ENCODE measurements at places on chromosomes 4 and X.
A peak's percentile ranks its signal among the peaks of the same experiment; 100 is the strongest.

- no peak overlapping the region for H3K4me3 ChIP-seq
- peak overlapping the region; percentile 76 for H3K27ac ChIP-seq
- H3K4me1 ChIP-seq: peaks cover 4% of the 10 kb centered on the region
- peak; percentile 51 for DNase-seq
Observed at GRCh38 chr4:168884251-168885124, 125.6 kb downstream of the CBR4 start.

DNA sequence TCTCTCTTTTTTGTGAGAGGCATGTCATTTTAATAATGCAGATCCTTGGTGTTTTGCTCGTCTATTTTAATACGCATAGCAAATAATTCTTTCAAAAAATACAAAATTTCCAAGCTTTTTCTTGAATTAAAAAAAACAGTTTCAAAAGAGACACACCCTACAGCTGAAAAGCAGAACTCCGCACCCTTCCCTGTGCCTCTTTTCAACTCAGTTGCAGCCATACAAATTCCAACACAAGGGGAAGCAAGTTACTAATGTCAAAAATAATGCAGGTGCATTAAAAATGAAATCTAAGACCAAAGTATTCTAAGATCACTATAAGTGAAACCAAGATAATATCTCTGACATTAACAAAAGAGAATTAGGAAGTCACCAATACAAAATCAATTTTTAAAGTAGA, 66.6 kb downstream of the NR3C2 start:
- no peak overlapping the region for H3K27ac ChIP-seq
- H3K4me1 ChIP-seq: no peaks in the 10 kb centered on the region
- H3K4me3 ChIP-seq: no peak overlapping the region
- DNase-seq: no peak
- H3K36me3 ChIP-seq: no peaks in the 10 kb centered on the region

- H3K36me3 ChIP-seq: no peaks in the 10 kb centered on the region
- no peak overlapping the region for H3K4me3 ChIP-seq
- no peaks in the 10 kb centered on the region for H3K27me3 ChIP-seq
- no peak for DNase-seq
- H3K27ac ChIP-seq: no peak overlapping the region
- H3K4me1 ChIP-seq: peaks cover 3% of the 10 kb centered on the region
Observed at GRCh38 chr4:70714079-70714887, 7.5 kb upstream of the RUFY3 start.

DNA sequence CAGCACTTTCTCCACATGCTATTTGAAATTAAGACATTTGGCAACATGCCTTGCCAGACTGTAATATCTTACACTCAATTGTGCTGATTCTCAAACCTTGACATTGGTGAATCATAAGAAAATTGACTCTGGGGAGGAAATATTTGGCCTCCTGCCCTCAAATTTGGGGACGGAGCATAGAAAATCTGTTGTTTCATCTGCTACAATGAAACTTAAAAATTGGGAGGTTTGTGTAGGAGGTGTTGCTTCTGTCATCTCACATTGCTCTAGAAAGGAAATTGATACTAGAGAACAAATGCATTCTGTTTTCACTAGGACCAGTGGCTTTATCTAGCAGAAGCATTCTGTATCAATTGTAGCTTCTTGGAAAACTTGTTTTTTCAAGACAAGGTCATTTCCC, 5.3 kb downstream of the OCRL start:
- H3K27ac ChIP-seq: no peak overlapping the region
- H3K36me3 ChIP-seq: peaks cover 33% of the 10 kb centered on the region
- H3K4me1 ChIP-seq: no peaks in the 10 kb centered on the region
- no peak for DNase-seq

DNA sequence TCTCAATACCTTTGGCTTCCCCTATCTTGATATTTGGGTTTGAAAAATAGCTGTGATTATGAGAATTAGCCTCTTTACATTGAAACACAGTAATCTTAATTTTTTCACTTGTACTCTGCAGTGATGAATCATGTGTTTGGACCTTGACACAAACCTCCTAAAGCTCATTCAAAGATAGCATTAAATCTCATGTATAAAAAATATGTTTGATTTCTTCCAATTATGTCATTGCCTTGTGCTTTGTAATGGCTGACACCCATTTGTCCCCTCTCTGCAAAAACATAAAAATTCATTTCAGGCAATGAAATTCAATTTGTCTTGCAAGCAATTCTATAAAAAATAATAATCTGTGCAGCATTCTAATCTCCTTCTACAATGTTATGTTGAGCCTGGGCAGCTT, 422.4 kb upstream of the BOD1L1 start:
- H3K4me1 ChIP-seq: no peaks in the 10 kb centered on the region
- no peaks in the 10 kb centered on the region for H3K27me3 ChIP-seq
- no peak overlapping the region for H3K4me3 ChIP-seq
- no peak for DNase-seq
- H3K36me3 ChIP-seq: no peaks in the 10 kb centered on the region

Data from mesenchymal stem cell (in vitro differentiated cells and primary cell).